ENCODE measurements at places on chromosomes 5 and 9.

- no peak for DNase-seq
Observed at GRCh38 chr9:71637926-71638325, 130.4 kb downstream of the CEMIP2 start.

DNA sequence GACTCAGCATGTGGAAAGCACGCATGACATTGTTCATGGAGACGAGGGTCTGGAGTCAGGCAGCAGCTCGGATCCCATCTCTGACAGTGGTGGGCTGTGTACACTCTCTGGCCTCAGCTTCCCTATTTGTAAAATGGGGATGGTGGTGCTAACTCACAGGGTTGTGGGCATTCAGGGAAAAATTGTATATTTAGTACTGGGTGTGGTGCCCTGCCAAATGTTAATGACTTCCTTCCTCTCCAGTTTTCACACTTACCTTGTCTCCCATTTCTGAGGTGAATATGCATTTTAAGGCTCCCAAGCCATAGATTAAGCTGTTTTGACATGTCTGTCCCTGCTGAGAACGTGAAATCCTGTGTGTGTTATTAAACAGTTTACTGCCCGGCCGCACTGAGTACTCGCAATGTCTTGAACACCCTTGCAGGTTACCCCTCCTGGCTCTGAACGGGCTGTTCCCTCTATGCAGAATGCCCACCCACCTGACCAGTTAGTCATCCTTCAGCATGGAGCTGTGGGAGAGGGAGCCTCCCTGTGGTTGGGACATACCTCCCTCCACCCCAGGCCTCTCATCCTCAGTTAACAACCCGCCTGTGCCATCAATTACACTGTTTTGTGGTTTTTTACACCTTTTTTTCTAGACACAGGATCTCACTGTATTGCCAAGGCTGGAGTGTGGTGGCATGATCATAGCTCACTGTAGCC is 25.8 kb downstream of the TJP2 start:
- DNase-seq = no peak

DNA sequence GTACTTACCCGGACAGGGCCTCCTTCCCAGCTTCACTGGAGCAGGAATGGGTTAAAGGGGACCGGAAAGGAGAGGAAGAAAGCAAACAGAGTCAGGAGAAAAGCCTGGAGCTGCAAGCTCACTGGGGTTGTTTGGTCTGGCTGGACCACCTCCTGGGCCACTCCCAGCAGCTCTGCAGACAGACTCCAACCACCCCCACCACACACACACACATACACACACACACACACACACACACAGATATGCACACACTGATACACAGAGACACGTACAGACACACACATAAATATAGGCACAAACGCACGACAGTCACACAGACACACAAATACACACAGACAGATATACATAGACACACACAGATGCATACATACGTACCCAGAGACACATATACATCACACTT is 34.9 kb upstream of the SYNPO start:
- no peak for DNase-seq

DNA sequence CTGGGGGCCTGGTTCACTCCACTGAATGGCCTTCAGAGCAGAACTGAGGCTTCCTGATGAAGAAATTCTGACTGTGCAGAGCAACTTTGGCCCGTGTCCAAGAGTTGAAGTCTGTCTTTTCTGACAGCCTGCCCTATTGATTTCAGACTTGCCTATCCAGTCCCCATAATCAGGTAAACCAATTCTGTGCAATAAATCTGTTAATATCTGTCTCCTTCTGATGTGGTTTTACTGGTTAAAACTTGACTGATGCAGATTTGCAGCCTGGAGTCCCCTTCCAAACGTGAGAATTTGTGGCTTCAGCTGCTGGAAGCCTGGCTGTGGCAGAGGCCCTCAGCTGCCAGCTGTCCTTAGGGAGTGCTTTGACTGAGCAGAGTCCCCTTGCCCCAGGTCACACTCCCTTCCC is 283.9 kb upstream of the ANKRD55 start:
- DNase-seq = no peak

DNA sequence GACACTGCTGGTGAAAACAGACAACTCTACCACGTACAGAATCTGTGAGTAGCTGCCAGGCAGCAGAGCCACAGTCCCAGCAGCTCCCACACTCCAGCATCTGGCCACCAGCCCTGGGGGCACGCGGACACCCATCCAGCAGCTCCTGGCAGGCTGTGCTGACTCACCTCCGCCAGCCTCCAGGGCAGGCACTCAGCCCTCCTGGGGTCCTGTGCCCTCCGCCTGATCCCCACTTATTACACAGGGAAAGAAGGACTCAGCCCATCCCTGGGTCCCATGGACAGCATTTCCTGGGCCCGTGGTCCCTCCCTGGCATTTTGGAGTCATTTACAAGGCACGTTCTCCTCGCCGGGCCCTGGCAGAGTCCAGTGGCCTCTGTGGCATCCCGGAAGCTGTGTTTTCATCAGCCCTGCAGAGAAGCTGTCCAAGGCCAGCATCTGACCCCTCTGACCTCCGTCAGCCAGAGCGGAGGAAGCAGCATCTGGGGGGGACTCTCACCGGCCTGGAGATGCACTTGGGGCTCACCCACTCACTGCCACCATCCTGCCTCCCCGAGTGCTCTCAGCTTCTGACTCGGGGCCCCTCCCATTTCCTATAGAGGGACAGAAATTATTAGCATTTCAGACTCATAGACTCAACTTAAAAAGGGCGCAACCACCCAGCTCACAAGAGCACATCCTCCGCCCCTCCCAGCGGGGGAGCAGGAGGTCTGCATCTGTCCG is 21.6 kb downstream of the PAEP start:
- DNase-seq = no peak

- no peak for DNase-seq
Observed at GRCh38 chr5:142798099-142798770, 28.1 kb downstream of the ARHGAP26 start.

DNA sequence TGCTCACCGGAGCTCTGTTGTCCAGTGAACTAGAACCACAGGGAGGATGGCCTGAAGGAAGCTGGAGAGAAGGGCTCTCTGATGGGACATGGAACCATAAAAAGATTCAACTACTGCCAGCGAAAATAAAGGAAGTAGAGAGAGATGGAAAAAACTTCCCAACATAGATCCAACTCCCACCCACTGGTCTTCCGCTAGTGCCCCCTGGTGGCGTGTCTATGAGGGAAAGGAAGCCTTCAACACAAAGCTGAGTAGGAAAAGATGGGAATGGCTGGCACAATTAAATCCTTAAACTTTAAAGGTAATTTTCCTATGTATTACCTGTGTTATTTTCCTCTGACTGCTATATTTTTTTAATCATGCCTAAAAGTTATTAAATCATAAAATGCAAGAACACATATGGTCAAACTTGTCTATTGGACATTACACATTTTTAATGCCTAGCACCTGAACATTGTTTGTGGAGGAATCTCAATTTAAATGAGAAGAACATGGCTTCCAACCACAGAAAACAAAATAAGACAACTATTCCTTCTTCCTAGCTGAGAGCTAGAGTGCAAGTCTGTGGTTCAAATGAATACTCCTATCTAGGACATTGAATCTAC is 51.5 kb downstream of the CEP120 start:
- peak; percentile 3 for DNase-seq

Measured in NCI-H748 treated with DMSO at 0.1 percent for 48 hours (cell line).